ENCODE measurements at places on chromosomes 1 and 21. TPM values are rescaled to one million over a fixed set of nuclear protein-coding genes. Genes with fewer than 3 reads are reported as not detected.

PTBP2 gene
- total RNA-seq: 11.5 TPM

OR14K1 gene
- not detected for total RNA-seq

TRPM2 gene
- 0.22 TPM for total RNA-seq

- no peak for DNase-seq
These were observed 303.8 kb downstream of the NPHP4 start for GRCh38 chr1:5688081-5689077.

- no peak for DNase-seq
These were observed 115.4 kb downstream of the SMYD2 start for GRCh38 chr1:214396330-214396729.

- DNase-seq: peak; percentile 61
These were observed 128.0 kb downstream of the SLC44A5 start for GRCh38 chr1:75482951-75483350.

- DNase-seq: no peak
These were observed 12.5 kb downstream of the HAO2 start for GRCh38 chr1:119380983-119381662.

- DNase-seq: no peak
These were observed 78.0 kb downstream of the HLX start for GRCh38 chr1:220957233-220957605.

- DNase-seq: no peak
These were observed 20.7 kb downstream of the DIPK1A start for GRCh38 chr1:92940541-92940940.

All from lung microvascular endothelial cell (primary cell).